ENCODE measurements at places on chromosomes 16 and 17.

DNA sequence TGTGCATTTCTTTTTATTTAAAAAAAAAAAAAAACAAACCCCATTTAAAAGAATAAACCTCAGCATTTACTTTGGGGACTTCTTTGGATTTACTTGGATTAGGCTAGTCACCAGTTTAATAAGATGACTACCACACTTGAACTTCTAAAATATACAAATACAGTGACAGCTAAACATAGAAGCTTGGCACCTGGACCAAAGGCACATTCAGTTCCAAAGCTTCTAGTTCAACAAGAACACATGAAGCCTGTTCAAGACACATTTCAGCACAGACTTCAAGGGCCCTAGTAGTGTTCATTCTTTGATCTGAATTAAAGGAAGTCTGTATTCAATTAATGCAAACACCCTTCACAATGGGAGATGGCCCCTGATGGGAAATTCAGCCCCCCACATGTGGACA lies 11.6 kb upstream of the ROGDI start:
- no peak for DNase-seq

- no peak for DNase-seq
Measured at GRCh38 chr16:55655381-55655896, 349 bp upstream of the SLC6A2 start.

- no peak for DNase-seq
Measured at GRCh38 chr17:81890447-81891302, 711 bp downstream of the ALYREF start.

GRCh38 chr16:74261068-74261467 lies 35.5 kb upstream of the PSMD7 start:
- no peak for DNase-seq

DNA sequence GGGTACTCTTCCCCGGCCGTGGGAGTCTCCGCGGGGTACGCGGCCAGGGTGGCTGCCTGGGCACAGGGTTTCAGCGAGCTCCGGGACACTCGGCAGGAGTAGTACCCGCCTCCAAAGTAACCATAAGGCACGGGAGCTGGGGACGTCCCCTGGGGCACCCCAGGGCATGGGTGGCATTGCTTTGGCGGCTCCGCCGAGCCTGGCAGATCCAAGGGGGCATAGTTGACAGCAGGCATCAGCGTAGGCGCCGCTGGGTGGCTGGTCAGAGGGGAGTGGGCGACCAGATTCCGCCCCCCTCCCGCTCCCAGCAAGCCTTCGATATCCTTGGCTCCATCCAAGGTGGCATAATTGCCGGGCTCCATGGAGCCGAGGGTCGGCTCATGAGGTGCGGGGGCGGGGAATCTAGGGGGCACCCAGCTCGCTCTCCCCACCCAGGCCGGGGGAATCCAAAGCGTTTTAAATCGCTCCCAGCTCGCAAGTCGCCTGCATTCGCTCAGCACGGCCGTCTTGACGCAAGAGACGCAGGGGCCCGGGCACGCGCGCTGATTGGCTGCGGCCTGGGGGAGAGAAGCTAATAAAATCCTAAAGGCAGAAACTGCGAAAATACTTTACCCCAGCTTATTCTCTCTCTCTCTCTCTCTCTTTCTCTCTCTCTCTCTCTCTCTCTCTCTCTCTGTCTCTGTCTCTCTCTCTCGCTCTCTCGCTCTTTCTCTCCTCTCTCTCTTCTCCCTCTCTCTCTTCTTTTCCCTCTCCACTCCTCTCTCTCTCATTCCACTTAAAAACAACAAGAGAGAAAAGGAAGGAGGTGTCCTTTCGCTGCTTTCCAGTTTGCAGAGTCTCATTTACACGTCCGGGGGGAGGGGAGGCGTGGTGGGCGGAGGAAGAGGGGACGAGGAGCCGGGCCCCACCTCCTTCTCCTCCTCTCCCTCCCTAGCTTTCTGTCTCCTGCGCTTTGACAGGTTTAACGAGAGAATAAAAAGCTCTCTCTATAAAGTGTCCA lies at the start of gene HOXB13:
Gene HOXB13 (minus strand): TSS at position 519 of the 1,000 bp plus-strand sequence. CDS start 157 bp downstream, at position 362.
- DNase-seq = no peak

GRCh38 chr17:17425591-17425990 lies 51.2 kb upstream of the MED9 start:
- no peak for DNase-seq

DNA sequence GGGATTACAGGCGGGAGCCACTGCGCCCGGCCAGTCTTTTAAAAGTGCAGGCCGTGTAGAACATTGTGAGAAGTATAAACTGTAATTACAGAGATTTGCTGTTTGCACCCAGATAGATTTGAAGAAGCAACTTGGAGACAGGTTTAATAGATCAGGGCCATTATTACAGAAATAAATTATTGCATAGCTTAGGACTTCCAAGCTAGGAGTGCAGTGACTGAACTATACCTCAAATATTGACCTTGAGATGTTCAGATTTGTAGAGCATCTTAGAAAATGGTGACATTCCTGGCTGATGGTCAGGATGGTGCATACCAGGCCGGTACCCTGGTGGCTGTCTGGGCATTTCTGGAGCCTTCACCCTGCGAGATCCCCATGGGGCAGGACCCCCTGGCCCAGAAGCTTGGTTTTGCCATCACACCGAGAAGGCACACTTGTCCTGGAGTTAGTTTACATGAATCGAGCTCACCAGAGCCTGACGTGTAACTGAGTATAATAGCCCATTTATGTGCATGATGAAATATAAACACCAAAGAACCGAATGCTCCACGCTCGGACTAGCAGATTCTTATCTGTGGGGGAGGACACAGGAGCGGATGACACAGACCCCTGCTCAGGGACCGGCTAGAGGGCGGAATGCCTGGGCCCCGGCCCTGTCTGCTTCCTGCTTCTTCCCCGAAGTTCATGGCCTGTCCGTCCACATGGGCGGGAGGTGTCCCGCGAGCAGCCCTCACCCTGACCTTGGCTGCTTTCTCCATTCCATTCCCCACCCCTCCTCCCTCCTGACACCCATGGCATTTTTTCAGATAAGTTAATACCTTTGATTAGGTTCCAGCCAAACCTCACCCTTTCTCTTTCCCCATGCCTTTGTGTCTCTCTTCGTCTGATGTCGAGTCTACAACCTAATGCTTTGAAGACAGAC lies 32.1 kb downstream of the CCDC40 start:
- DNase-seq = no peak

DNA sequence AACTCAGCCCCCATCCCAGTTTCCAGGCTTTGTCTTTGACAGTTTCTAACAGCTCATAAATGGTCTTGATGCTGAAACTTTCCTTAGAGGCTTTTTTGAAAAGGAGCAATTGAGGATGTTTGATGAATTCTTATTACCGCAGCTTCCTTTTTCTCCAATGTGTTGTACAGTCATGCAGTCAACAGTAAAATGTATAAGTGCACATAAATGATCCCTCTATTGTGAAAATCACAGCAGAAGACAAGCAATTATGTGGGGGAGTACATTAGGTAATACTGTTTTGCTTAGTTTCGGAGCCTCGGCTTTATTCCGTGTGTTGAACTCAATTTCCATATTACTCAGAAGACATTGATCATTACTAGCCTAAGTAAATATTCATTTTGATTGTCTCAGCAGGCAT lies 673.7 kb downstream of the CDH8 start:
- DNase-seq = no peak

DNA sequence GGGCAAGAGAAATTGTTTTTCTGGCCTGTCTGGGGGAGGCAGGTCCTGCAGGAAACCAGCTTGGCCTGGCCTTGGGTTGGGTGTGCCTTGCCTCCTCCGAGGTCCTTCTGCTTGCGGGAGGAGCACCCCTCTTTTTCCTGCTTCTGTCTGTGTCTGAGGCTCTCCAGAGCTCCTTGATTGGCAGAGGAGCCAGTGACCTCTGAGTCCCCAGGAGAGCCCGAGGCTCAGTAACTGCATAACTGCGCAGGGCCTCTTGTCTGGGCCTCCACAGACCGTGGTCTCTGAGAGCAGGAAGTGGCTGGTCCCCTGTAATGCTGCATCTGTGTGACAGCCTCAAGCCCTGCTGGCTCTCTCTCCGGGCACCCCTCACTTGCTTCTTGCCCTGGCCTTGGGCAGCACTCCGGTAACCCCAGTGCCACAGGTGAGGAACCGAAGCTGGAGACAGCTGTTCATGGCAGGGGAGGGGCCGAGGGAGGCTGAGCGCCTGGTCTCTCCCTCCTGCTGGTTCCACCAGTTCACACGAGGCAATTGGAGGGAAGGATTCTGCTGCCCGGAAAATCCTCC lies 1.6 kb downstream of the CAPN15 start:
- no peak for DNase-seq

- DNase-seq = no peak
Measured at GRCh38 chr17:6599364-6599763, 41.1 kb downstream of the KIAA0753 start.
